Left cardiac atrium (tissue), 4 donors: ENCODE measurements at places on chromosomes 6 and 20. TPM values are rescaled to one million over a fixed set of nuclear protein-coding genes. Genes with fewer than 3 reads are reported as not detected.

- DNase-seq = no peak
Observed at GRCh38 chr6:4270776-4271175, 135.4 kb upstream of the ECI2 start.

GRCh38 chr6:167047554-167047953 lies 48.4 kb downstream of the CEP43 start:
- no peak for DNase-seq

The DSP gene
- total RNA-seq = 198 TPM

DNA sequence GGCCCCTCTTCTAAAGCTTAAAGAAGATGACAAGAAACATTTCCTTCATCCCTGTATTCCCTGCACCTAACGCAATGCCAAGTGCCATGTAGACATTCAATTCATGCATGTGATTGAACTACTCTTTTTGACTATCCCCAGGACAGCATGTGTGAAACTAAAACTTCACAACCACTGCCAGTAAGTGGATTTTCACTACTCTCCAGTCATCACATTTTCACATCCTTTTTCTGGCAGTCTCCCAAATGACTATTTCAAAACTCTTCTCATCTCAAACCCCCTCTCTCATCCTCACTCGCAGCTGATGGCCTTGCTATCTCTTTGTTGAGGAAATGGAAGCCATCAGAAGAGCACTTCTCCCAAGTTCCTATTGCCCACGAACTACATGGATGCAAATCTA lies 122.6 kb downstream of the OPRM1 start:
- no peak for DNase-seq
